AG04450 (cell line): ENCODE measurements at places on chromosomes 3 and 15. TPM values are rescaled to one million over a fixed set of nuclear protein-coding genes. Genes with fewer than 3 reads are reported as not detected.

DNA sequence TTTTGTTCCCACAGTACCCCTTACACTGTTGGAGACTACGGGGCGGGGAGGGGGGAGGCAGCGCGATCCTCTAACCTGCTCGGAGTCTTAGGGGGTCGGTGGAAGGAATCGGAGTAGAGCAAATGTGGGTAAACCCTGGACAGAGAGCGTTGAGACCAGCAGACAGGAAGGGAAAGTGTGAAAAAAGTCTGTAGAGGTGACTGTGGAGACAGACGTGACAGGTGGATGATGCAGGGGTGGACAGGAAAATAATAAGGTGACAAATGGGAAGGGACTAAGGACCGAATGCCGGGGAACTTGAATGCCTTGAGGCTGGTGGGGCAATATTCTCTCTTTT is 424 bp downstream of the EAF2 start:
- DNase-seq = no peak

- DNase-seq = no peak
Observed at GRCh38 chr3:62114763-62115162, 258.6 kb downstream of the FEZF2 start.

DNA sequence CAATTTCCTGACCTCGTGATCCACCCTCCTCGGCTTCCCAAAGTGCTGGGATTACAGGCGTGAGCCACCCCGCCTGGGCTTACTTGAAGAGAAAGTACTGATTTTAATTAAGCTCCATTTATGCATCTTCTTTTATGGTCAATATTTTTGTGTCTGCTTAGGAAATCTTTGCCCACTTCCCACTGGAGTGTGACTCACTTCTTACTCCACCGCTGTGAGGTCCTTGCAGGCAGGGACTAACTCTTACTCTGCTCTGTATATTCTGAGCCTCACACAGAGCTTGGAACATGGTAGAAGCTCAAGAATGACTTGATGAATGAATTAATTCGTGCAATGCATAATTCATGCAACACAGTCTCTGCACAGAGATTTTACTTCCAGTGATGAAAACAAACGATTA is 2.9 kb upstream of the TM4SF19 start:
- no peak for DNase-seq

DNA sequence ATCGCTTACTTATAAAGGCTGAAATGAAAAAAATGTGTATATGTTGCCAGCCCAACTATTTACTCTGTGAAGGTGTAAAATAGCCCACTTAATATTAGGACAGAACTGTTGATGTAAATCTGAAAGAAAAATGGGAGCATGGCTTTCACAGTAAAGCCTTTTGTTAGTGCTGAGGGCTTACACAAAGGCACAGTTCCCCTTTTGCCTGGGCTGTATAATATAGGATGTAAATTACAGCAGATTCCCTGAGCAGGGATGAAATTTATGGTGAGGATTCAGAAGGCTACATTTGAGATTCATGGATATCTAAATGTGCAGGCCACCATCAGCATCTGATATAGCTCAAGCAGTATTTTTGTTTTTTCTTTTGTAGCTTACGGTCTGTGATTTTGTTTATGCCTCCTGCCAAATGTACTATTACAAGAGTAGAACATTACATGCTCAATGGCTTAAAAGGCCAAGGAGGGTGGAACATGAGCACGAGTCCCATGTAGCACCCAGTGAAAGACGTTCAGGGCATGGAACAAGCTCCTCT is 109.1 kb upstream of the ATP10A start:
- DNase-seq = no peak

The BNC1 gene
- 2.2 and 2.6 TPM in 2 replicates for polyA plus RNA-seq

- no peak for DNase-seq
Observed at GRCh38 chr15:85412066-85412465, 31.7 kb downstream of the AKAP13 start.

The CRYGS gene
- 1.6 and 2.0 TPM in 2 replicates for polyA plus RNA-seq

DNA sequence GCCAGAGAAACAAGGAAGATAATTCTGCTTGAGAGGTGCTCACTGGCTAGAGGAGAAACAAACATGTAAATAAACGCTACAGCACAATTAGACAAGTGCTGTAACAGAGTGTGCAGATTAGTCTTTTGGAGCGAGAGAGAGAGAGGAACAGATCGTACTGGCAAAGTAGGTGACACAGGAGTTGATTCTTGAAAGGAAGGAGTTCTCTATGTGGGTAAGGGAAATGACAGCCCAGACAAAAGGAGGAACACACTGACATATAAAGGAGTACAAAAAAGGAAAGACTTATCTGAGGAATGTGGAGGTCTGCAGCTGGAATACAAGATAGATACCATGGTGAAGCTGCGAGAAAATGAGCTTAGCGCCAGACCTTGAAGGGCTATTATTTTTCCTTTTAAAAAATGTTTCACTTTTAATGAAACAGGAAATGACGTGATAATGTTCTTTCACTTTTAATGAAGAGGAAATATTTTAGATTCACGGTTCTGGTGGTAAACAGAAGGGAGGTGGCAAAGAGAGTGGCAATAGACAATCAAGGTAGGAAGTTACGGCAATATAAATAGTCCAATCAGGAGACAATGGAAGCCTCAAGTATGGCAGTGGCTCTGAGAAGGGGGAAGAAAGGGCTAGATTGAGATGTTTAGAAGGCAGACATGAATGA is 202.9 kb downstream of the VPS13C start:
- no peak for DNase-seq

- no peak for DNase-seq
Observed at GRCh38 chr3:182058488-182058887, 346.8 kb downstream of the SOX2 start.

GRCh38 chr3:105537371-105538080 is 170.8 kb downstream of the ALCAM start:
- no peak for DNase-seq

The LXN gene
- 281 and 347 TPM in 2 replicates for polyA plus RNA-seq

GRCh38 chr3:180252683-180253082 is 215.9 kb upstream of the PEX5L start:
- DNase-seq = no peak

GRCh38 chr3:128569756-128570155 is 76.8 kb upstream of the GATA2 start:
- no peak for DNase-seq

DNA sequence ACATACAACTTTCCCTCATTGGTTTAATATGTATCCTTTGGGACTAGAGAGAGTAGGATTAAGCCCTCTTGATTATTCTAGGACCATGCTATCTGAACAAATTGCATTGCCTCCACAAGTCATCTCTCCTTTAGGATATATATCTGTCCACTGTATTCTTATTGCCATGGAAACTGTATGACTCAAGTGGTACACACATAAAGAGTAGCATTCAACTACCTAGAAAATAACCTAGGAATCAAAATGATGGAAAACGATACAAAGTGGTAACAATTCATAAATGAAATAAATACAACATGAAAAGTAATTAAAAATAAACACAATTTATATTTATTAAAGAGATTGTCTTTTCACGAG is 212.1 kb upstream of the P2RY1 start:
- no peak for DNase-seq

DNA sequence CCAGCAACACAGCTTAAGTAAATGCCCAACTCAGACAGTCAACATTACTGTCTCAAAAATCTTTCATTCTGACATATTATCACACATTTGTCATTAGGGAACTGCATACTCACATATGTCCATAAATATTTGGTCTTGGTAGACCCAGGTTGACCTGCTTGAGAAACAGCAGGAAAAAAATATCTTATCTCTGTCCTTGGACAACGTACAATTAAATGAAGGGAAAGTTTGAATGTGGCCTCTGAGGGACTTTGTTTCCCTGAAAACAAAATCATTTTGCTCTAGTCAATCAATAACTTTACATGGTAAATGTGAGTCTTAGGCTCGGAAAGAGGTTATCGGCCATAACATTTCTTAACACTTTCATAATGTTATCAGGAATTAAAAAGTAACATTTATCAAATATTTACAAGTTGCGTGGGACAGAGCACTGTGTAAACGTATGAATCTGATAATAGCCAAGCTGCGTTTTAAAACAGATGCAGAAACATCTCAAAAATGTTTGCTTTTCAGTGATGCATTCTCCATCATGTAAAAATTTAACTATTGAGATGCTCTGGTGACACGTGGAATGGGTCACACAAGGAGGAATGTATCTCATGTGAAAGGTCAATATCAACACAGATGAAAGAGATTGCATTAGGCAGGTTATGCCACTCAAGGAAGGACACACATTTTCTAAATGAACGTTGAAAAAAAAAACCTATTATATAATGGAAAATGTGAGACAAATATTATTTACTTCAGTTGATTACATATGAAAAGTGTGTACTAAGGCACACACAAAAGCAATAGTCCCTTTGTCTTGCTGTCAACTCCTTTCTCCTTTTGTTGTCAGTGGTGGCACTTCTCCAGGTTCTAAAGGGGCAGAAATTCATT is 304.4 kb downstream of the WDR72 start:
- no peak for DNase-seq

GRCh38 chr3:57953576-57953975 is 54.6 kb upstream of the FLNB start:
- no peak for DNase-seq

The IQCF5 gene
- polyA plus RNA-seq = not detected in 2 replicates

The CPB1 gene
- polyA plus RNA-seq = not detected in 2 replicates

DNA sequence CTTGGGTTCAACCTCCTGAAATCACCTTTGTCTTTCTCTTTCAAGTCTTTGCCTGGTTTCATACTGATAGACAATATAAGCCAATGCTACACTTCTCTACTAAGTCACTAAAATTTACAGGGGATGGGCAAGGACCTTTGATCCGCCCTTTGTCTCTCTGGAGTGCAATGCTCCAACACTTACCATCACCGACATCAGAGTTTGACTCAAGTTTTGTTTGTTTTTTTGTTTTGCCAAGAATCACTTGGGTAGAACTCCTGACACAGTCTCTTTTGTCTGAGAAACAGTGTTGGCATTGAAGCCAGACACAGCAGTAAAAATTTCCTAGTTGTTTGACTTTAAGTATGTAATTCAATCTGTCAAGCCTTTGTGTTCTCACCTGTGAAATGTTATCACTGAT is 29.3 kb downstream of the NFKBIZ start:
- DNase-seq = no peak

The CHRFAM7A gene
- polyA plus RNA-seq = 0.09 TPM in 1 of 2 replicates, not detected in the other

- DNase-seq = no peak
Observed at GRCh38 chr15:65156692-65157091, 23.1 kb upstream of the PDCD7 start.

The PTX3 gene
- 210 and 235 TPM in 2 replicates for polyA plus RNA-seq

The TBC1D5 gene
- 35.5 and 44.6 TPM in 2 replicates for polyA plus RNA-seq

- no peak for DNase-seq
Observed at GRCh38 chr3:31908391-31909097, 72.5 kb downstream of the OSBPL10 start.

DNA sequence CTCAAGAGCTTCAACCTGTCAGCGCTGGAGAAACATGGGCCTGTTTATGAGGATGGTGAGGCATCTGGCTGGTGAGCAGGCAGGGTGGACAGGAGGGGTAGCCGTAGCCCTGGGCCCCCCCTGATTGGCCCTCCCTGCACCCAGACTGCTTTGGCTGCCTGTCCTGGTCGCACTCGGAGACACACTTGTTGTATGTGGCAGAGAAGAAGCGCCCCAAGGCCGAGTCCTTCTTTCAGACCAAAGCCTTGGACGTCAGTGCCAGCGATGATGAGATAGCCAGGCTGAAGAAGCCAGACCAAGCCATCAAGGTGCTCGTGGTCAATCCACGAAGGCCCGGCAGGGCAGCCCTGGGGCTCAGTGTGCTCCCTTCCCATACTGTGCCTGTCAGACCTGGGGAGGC is 1.8 kb downstream of the APEH start:
- DNase-seq = no peak
